Stimulated activated CD8-positive, alpha-beta memory T cell treated with anti-CD3 and anti-CD28 coated beads, Interleukin-7, amount 100 ng/mL, for 4 hours (primary cell): ENCODE measurements at places on chromosomes 1 and 21.

GRCh38 chr1:18056545-18056944, 51.1 kb upstream of the IGSF21 start:
- DNase-seq: no peak

- DNase-seq: no peak
Observed at GRCh38 chr1:151565502-151566189, 25.5 kb downstream of the TUFT1 start.

DNA sequence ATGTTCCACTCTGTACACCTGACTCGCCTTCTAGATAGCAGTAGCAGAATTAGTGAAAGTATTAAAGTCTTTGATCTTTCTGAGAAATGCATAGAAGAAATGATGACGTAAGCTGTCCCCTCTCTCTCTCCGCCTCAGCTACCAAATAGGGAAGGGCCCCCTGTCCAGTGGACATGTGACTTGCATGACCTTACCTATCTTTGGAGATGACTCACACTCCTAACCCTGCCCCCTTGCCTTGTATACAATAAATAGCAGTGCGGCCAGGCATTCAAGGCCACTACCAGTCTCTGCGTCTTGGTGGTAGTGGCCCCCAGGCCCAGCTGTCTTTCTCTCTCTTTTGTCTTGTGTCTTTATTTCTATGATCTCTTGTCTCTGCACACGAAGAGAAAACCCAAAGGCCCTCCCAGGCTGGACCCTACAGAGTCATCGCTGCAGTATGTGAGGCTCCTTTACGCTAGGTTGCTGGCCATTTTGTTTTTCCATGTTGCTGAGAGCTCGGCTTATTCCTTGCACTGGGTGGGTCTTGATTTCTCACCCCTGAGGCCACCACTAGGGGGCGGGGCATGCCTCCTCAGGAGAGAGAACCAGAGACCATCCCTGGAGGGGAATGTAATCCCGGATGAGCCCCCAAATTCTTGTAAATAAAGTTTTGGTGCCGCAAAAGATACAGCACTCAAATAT, 16.0 kb upstream of the ZBTB8B start:
- DNase-seq: no peak

DNA sequence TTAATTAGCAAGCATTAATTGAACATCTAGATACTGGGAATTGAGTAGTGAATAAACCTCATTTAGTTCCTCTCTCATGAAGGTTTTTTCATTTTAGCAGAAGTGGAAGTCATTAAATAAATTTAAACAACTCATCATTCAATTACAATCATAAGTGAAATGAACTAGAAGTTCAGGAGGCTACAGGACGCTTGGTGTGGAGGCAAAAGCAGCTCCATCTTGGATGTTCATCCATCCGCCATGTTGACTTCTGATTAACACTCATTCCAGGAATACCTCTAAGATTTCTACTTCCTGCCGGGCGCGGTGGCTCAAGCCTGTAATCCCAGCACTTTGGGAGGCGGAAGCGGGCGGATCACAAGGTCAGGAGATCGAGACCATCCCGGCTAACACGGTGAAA, 11.5 kb upstream of the NTPCR start:
- DNase-seq: no peak

- DNase-seq: no peak
Observed at GRCh38 chr1:55120538-55120937, 81.2 kb downstream of the PCSK9 start.

DNA sequence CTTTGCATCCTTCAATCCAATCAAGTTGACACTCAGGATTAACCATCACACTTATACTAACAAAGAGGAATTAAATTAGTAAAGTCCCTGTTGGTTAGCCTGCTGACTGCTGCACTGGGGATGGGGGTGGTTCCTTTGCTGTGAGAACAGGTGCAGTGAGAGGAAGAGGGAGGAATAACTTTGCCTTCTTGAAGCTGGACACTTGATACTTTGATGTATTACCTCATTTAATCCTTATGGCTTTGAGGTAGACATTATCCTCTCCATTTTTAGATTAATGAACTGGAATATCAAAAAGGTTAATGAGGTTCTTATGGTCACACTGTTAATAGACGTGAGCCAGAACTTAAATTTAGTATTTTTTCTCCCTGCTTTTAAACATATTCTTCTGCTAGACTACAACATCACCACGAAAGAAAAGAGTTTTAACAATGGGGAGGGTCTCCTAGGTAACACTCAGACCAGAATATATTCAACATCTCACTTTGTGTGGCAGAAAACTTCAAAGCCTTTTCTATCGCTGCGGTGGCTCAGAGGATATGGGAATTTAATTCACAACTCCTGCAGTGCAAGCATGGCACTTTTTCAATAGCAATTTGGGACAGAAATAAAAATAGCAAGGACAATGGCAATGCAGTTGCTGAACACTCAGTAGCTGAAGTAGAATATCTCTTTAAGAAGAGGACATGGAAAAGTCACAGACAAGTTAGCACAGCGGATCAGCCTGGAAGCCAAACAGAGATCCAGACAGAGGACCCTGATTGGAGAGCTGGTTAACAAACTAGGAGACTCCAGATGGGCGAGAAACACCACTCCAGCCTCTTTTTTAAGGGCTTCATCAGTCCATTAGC, 68.8 kb upstream of the DNAH14 start:
- DNase-seq: no peak

DNA sequence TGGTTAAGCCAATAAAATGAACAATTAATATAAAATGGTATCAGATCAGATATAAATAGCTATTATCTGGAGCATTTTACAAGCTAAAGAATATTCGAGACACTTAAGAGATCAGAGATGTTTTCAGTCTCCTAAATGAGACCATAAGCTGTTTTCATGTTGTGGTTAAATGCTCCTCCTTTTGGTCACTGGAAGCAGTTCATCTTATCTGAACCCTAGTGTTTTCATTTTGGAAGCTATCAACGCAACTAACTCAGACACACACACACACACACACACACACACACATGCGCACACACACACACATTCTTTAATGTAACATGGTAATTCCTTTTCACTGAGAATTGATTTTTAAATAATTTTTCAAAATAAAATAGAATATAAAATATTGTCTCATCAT, 10.0 kb upstream of the LRRC8C start:
- no peak for DNase-seq

DNA sequence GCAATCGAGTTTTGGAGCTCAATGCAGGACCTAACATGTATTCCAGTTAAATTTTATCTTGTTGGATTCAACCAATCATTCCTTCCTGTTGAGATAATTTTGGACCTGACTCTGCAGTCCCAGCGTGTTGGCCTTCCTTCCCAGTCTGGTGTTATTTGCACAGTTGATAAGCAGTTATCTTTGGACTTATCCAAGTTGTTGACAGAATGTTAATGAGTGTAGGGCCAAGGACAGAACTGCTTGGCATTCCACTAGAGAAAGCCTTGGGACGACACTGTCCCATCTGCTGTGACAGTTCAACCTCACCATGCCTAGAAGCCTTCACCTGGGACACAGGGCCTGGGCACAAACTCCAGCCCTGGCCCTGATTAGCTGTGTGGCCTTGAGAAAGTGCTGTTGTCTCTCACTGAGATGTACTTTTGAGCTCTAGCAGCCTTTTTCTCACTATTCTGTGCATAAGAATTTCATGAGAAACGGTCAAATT, 104.1 kb upstream of the SLC25A33 start:
- DNase-seq: no peak

DNA sequence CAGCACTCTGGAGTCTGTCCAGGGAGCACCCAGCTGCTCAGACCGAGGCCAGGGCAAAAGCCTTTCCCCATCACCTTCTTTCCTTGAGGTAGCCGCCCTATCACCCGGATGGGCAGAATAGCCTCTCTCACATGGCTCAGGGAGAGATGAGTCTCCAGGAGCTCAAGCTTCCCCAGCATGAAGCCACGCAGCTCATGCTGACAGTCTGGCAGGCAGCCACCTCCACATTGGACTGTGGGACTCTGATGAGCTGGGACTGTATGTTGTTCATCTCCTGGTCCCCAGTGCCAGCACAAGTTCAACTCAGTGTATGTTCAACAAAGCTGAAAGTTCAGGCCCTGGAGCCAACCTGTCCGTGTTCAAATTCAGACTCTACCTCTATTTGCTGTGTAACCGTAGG, 75.2 kb upstream of the ZC3H12A start:
- DNase-seq: no peak

- DNase-seq: no peak
Observed at GRCh38 chr1:245694753-245695195, 540.0 kb downstream of the KIF26B start.

DNA sequence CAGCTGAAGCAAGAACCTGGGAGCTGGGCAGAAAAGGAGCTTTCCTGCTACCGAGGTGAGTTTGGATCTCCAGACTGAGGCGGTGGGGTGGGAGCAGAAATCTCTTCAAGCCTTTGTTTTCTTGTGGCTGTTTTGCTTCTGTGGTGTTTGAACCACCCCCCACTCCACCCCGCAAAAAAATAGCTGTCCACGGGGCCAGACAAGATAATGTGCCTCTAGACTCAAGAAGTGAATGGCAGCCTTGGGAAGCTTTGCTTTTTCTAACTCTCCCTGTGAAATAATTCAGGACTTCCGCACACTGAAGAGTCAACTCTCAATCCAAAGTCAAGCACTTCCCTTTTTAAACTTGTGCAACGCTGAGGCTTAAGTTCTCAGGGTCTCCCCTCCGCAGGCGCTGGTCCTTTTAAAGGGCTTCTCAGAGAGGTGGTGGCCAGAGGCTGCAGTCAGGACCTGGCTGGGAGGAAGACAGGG, 159.6 kb upstream of the COA6 start:
- no peak for DNase-seq

DNA sequence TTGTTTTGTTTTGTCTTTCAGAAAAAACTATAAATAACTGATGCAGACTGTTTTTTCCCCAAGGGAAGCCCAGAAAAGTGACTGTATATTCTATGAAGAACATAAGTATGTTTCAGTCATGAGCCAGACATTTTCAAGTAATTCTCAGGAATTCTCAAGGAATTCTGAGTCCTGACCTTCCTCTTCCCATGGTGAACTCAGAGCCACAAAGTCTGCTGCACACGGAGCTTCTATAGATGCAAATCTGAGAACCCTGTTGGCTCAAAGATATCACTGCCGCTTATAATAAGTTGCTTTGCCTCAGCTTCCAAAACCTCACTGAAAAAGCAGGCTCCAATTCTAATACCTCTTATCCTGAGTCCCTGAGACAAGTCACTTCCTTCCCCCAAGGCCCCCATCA, 418.5 kb upstream of the RUNX1 start:
- DNase-seq: no peak

DNA sequence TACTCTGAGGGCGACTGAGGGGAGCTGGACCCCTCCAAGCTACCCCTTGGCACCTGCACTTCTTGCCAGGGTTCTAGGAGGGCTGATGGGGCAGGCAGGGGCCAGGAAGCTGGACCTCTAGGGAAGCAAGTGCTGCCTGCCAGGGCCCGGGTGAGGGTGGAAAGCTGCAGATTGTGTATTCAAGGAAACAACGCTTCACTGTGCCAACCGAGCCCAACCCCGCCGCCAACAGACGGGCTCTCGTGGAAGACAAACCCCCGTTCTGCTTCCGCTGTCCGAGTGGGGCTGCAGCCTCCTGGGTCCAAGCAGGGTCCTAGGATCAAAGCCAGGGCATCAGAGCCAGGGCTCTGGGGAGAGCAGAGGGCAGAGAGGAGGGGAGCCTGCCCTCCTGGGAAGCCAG, 3.2 kb downstream of the EFHD2 start:
- DNase-seq: no peak

- no peak for DNase-seq
Observed at GRCh38 chr1:168488138-168488537, 55.7 kb downstream of the XCL2 start.

- DNase-seq: no peak
Observed at GRCh38 chr1:173009597-173009996, 41.1 kb downstream of the TNFSF18 start.

DNA sequence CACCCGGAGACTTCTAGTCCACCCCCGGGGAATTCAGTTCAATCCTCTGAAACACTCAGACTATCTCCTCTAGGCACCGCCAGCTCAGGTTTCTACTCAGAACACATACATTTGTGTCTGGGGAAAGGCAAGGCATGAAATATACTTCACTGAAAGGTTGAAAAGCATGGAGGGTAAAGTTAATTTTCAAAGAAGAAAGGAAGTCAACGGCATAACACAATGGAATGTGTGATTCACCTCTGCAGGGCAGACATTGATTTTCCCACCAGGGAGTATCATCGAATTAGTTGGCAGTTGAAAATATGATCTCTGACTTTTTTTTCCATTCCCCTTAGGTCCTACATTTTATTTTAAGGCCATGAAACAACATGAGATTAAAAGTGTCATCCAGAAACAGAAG, 669.4 kb downstream of the SMYD3 start:
- no peak for DNase-seq

DNA sequence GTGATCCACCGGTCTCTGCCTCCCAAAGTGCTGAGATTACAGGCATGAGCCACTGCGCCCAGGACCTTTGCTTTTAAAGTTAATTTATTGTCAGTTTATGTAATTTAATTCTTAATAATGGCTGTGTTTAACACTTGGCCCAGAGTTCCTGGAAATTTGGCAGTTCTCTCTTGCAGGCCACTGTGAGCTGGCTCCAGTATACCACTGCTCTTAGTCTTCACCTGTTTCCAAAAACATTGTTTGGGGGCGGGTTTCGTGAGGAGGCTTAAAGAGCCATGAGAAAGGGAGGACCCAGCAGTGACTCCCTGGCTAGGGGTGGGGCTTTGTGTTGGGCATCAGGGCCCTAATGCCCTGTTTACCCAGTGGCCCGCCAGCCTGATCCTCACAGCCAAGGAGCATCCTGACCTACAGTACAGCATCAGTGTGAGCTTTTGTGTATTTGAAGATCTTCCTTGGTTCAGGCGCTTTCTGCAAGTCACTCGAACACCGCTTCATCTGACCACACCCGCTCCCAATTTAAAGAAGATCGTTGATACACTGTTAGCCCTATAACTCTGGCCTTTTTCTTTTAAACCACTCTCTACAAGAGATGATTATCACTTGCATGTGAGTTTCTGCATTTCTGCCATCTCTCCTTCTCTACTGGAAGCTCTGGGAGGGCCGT, 12.0 kb upstream of the BGLAP start:
- DNase-seq: no peak

DNA sequence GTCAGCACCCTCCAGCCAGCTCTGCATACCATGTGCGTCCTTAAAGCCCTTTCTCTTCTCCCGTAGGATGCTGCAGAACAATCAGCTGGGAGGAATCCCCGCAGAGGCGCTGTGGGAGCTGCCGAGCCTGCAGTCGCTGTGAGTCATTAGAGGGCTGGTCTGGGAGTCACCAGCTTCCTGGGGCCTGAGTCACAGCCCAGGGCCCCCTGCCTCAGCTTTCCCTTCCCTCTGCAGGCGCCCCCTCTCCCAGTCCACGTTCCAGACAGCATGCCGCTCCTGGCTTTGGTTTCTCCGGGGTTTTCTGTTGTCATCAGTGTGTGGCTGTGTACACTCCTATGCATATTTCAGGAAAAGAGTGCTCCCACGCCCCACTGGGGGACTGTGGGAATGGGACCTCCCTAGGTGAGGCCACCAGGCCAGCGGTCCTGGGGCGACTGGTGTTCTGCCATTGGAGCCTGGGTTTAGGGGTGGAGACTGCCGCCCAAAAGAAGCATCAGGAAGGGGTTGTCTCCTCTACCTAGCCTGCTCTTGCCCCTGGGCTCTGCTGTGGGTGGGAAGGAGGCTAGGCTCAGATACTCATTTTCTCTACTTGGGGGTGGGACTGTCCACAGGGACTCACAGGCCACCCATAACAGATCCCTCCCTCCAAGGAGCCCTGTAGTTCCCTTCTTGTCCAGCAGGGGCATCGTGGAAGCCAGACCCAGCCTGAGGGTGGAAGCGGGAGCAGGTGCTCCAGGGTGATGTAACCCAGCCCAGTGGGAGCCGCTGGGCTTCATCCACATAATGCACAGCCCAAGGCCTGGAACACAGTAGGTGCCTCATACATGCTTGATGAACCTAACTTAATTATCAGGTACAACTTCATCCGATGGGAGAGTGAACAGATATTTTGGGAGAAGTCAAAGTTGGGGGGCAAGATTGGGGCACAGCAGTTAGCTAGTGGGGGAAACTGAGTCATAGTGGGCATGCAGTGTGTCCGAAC, 42.5 kb downstream of the LGR6 start:
- DNase-seq: peak; percentile 38
